Forelimb muscle (tissue), 1 donor: ENCODE measurements at places on chromosomes 12 and 14. TPM values are rescaled to one million over a fixed set of nuclear protein-coding genes. Genes with fewer than 3 reads are reported as not detected.

Gene B4GALNT3
- polyA plus RNA-seq, result 13.8 TPM

DNA sequence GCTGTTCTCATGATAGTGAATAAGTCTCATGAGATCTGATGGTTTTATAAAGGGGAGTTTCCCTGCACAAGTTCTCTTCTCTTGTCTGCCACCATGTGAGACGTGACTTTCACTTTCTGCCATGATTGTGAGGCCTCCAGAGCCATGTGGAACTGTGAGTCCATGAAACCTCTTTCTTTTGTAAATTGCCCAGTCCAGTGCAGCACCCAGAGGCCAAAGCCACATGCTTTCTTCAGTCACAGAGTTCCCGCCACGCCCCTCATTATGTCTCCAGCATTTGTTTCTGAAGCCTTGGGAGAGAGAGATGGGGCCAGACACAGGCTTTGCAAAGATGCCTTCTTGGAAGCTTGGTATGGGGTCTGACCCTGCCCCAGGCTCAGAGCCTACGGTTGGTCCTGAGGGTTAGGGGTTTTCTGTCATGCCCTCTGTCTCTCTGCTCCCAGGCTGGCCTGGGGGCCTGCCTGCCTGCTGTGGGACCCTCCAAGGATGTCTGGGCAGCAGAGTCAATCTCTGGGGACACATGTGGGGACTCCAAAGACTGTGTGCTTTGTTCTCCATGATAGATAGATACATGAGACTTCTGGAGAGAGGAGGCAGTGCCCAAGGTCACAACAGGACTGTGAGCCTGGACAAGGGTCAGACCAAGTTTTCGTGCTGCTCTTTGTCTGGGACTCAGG lies 114.1 kb upstream of the PRMT8 start:
- no peak for DNase-seq

GRCh38 chr14:77198561-77198960 lies 17.0 kb downstream of the TMEM63C start:
- no peak for DNase-seq

GRCh38 chr12:10491766-10492165 lies 13.9 kb upstream of the EIF2S3B start:
- DNase-seq, result no peak

GRCh38 chr12:40515041-40515816 lies 177.0 kb upstream of the CNTN1 start:
- no peak for DNase-seq

DNA sequence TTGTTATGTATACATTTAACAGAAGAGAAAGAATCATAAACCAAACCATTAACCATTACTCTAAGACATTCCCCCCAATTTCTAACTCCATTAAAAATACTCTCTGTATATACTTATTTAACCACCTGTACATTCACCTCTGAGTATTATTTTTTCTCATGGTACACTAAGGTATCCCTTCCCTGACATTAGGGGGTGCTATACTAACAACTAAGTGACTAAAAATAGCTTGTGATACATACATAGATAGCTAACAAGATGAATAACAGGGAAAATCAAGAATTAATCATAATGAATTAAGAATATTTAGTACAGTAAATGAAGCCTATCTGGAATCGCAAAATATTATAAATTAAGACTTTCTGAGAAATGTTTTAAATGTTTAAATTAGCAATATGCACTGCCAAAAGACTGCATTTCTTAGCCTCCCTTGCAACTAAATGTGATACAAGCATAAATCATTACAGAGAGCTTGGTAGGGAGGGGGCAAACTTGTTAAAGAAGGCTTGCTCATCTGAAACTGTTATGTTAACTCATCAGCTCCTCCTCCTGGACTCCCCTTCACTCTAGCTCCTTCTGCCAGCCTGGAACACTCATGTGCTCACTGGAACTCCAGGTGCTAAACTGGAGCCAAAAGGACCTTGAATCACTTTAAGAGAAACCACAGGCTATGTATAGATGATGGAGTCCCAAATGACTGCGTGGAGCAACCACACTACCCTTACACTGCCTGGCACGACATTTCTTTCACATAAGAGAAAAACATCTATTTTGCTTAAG lies 14.9 kb downstream of the C2CD5 start:
- DNase-seq, result no peak

- peak; percentile 38 for DNase-seq
Observed at GRCh38 chr14:24398653-24399446, at the start of gene NYNRIN. Gene NYNRIN, plus strand, starts transcription at chr14:24399003. Its CDS starts 244 bp downstream, at chr14:24399247.
